ENCODE measurements at places on chromosomes 7 and 10.
A peak's percentile ranks its signal among the peaks of the same experiment; 100 is the strongest.

- DNase-seq = no peak
These were observed 84.3 kb upstream of the MTPN start for GRCh38 chr7:136061433-136061832.

- peak; percentile 79 for DNase-seq
These were observed 3.6 kb downstream of the NPM3 start for GRCh38 chr10:101779544-101780186.

GRCh38 chr7:18289788-18290187, 205.8 kb upstream of the HDAC9 start:
- DNase-seq = no peak

DNA sequence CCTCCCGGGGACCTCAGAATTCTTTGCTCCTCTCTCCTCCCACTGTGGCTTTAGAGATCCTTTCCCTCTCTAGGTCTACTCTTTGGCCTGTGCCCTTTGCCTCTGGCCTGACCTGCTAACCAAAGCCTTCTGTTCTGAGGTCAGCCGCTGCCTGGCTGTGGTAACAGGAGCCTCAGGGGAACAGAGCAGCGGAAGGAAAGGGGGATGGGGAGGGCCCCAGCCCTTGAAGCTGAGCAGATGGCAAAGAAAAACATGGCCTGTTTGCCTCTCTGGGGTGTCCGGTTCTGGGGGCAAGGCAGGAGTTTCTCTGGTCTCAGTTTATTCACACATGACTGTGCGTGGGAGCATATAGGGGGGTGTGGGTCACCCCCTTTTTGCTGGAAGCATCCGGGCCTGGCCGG, 28.2 kb downstream of the COL26A1 start:
- peak; percentile 34 for DNase-seq

DNA sequence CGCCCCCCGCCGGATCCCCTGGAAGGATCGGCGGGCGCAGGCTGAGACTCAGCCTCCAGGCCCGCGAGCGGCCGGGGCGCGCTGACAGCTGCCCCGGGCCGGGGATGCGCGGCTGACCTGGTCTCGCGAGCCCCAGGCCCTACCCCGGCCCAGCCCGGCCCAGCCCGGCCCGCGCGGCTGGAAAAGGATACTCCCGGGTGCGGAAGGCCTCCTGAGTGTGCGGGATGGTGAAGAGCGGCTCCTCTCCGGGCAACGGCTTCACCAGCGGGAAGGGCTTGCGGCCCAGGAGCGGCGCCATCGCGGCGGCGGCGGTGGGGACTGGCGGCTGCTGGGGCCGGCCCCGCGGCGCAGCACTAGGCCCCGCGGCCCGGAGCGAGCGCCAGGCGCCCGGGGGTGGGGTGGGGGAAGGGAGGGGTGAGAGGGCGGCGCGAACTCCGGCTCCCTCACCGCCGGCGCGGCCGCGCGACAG, 423 bp downstream of the BAZ1B start:
- peak; percentile 74 for DNase-seq

DNA sequence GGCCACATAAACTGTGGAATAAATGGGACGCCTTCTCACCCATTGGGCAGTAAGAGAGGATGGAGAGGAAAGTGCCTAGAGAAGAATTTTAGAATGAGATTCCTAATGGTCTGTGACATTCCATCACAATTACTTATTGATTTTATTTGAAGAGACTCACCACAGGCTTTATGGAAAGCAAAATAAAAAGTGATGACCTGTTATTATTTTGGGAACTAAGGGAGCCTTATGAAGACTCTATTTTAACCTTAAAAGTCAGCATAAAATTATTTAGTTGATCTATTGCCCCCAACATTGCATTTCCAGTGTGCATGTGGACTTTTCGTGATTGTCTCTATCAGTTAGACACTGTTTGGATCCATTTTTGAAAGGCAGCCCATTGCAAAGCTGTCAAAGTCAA, 107.5 kb downstream of the PCLO start:
- DNase-seq = no peak

DNA sequence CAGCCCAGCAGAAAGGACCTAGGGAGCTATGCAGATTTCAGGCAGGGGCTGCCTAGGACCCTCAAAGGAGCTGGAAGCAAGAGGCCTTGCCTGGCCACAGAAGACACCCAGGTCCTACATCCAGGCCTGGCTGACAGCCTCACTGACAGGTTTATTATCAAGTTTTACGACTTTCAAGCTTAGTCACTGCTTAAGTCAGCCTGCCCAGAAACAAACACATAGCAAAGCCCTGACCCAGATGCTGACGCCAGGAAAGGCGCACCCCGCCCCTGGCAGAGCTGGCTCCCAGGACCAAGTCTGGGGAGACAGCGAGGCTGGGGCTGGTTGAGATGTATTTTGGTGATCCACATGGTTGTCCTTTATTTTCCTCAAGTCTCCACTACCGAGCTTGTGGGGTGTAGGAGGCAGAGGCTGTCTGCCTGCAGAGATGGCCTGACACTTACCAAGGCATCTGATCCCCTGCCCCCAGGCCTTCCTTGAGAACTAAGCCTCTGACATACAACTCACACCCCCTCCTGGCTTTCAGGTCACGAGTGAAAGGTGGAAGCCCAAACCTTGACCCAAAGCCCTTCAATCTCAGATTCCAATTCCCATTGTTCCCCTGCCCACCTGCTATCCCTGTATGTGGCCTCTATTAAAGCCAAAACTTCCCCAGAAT, 80.7 kb upstream of the EMX2 start:
- no peak for DNase-seq

DNA sequence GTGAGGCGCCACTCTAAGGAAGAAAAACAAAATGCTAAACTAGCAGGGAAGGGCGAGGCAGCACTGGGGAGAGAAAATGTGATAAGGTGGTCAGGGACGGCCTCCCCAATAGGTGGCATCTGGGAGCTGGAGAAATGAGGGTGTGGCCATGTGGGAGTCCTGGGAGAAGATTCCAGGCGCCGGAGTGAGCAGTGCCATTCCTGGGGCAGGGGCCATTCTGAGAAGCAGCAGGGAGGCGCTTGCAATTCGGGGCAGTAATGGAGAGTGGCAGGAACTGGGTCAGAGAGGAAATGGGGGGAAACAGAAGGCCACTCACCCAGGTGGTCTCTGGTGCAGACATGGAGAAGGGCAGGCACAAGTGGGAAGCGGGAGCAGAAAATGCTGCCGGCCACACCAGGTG, 61.8 kb upstream of the LRRC18 start:
- no peak for DNase-seq

GRCh38 chr7:82594665-82595064, 151.1 kb upstream of the CACNA2D1 start:
- no peak for DNase-seq

GRCh38 chr7:94003446-94004023, 620 bp downstream of the BET1 start:
- DNase-seq = no peak

- DNase-seq = no peak
These were observed 34.0 kb upstream of the CYTH3 start for GRCh38 chr7:6306471-6306870.

DNA sequence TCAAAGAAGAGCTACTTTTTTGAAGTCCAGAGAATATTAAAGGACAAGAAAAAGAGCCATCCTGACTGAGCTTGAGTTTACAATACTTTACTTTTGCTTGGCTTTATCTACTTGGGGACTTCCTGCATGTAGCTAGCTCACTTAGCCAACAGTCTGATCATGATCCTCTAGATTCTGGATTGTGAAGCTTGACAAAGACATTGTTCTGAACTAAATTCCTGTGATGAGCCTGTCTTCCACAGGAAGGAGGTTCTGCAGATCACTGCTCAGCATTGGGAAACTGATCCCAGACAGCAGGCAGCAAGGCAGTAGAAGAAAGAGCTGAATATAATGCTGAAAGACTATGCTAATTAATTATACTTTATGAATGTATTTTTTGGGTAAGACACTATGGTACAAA, 296.4 kb downstream of the DGKB start:
- no peak for DNase-seq

DNA sequence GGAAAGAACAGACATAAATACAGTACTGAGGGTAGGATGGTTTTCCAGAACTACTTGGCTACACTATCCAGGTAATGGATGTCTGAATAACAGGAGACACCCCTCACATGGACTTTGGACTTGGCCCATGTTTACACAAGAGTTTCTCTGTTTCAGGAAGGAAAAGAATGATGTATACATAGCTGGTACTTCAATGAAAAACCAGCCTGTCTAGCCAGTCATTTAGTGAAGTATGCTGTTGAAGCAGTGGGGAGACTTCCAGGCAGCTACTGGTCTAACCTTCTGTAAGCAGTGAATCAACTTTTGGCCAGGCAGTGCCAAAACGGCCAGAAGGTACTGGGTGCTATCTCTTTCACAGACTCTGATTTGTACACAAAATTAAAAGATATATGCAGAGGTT, 135.0 kb downstream of the MBL2 start:
- DNase-seq = no peak

- DNase-seq = peak; percentile 57
These were observed 250.9 kb downstream of the TWIST1 start for GRCh38 chr7:18866359-18867036.

DNA sequence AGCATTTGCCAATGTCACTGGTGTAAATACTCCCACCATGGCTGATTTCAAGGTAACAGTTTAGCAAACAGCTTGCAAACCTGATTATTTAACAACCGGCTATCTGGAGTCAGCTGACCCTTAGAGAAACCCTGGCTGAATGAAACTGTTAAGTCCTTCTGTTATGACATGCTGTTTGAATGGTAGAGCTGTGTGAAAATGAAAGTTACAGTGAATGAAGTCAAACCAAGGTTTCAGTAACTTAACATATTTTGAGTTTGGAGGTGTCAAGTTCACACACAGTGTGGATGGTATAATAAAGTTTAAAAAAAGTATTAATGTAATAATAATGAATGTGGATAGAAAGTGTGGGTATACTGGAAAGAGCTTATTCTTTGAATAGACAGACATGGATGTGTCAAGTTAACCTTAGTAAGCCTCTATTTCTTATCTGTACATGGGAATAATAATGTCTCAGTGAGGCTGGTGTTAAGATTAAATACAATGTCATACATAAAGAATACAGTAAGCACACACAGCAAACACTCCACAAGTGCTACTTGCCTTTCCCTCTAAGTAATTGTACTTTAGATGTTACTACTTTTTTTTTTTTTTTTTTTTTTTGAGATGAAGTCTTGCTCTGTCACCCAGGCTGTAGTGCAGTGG, 150.4 kb downstream of the TAX1BP1 start:
- no peak for DNase-seq

GRCh38 chr7:87199241-87199640, 20.3 kb downstream of the TMEM243 start:
- no peak for DNase-seq

DNA sequence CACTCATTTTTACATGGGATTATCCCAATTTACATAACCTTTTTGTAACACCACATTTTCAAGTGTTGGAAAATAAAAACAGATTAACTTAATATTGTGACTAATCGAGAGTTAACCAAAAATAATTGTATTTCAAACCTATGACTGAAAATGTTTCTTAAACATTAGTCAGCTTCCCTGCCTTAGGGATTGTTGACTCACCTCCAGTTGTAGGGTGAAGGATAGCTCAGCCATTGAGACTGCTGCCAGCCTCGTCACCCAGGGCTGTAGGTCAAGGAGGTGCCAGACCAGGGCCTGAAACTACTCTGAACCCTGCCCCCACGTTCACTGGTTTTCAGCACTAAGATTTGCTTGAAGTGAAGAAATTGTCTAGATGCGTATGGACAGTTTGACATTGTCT, 351.2 kb downstream of the GFRA1 start:
- DNase-seq = no peak
